ENCODE measurements at places on chromosomes 1 and 21. TPM values are rescaled to one million over a fixed set of nuclear protein-coding genes. Genes with fewer than 3 reads are reported as not detected.

UTS2 gene
- total RNA-seq, result 7.5 TPM

C8A gene
- total RNA-seq, result not detected

VHLL gene
- not detected for total RNA-seq

GRIK1 gene
- total RNA-seq, result not detected

PCSK9 gene
- not detected for total RNA-seq

CD5L gene
- not detected for total RNA-seq

LCE1E gene
- not detected for total RNA-seq

KCNJ9 gene
- not detected for total RNA-seq

RAP1GAP gene
- 1.1 TPM for total RNA-seq

YBX1 gene
- 305 TPM for total RNA-seq

C1orf116 gene
- total RNA-seq, result 0.21 TPM

ANKRD35 gene
- 0.23 TPM for total RNA-seq

ITLN2 gene
- not detected for total RNA-seq

ERG gene
- total RNA-seq, result not detected

DRAXIN gene
- 24.9 TPM for total RNA-seq

BCL2L15 gene
- 2.1 TPM for total RNA-seq

ZBTB37 gene
- total RNA-seq, result 47.3 TPM

ATP5PB gene
- total RNA-seq, result 105 TPM

GPATCH2 gene
- 10.4 TPM for total RNA-seq

HES2 gene
- total RNA-seq, result not detected

KRTAP13-3 gene
- total RNA-seq, result not detected

CLDN14 gene
- total RNA-seq, result not detected

GNG4 gene
- total RNA-seq, result not detected

SPATA6 gene
- total RNA-seq, result 3.5 TPM

B3GALT2 gene
- total RNA-seq, result not detected

DPT gene
- not detected for total RNA-seq

NOTCH2NLA gene
- 36.4 TPM for total RNA-seq

TSTD1 gene
- total RNA-seq, result 34.3 TPM

FAM3B gene
- total RNA-seq, result not detected
